LNCaP clone FGC (cell line): ENCODE measurements at places on chromosomes 3 and 15.
A peak's percentile ranks its signal among the peaks of the same experiment; 100 is the strongest.

DNA sequence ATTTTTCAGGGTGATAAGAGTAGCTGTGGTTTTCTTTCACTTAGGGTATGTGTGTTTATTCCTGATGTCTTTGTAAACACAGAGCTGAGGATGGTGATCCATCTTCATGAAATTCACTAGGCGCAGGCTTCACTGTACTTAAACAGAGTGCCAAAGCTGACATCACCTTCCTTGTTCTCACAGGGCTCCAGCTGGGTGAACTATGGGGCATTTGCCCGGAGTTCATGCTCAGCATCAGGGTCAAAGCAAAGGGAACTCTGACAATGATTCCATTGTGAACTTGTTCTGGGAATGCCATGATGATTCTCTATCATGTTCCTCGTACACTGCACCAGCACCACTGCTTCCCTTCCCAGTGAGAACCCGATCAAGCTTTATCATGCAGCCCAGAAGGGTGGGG lies 184.8 kb upstream of the P2RY1 start:
- no peak for DNase-seq

DNA sequence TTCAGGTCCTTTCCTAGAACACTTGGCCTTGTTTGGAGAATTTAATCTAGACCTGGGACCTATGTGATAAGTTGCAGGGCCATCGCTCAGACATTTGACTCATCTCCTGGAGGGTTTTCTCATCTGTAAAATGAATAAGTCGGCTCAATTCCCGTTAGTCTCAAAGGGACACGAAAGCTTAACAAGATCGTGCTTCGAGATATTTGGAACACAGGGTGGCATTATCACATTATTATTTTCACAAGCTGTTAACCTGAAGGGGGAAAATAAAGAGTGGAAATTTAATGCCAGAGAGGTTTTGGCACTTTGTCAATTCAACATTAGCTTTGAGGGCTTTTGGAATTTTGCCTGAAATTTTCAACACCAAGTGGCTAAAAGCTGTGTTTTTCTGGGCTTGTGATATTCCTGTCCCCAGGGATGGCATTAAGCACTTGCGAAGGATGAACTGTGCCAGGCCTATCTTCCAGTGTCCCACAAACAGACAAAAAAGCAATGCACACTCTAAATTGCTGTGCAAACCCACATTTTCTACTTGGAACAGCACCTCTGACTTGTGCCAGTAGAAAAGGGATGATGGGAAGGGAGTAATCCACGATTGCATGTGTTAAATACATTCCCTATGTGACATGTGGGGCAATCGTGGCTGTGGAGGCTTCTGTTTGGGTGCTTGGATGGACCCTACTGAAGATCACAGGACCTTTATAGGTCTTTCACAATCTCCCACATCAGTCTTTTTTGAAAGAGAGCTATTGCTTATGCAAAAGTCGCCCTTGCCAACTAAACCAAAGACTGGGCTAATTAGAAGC lies 478.7 kb downstream of the MFSD1 start:
- DNase-seq = no peak

DNA sequence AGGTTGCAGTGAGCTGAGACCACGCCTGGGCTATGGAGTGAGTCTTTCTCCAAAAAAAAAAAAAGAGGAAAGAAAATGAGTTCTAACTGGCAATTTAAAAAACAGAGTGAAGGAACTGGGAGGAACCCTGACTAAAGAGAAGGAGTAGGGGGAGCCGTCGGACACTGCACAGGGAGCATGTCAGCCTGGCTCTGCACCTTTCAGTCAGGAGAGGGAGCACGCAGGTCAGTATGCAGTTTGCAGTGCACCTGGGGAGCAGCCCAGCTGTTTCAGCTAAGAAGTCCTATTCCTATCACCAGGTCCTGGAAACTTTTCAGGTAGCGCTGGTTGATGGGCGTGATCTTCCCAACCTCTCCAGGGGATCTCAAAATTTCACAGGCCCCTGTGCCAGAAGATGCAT lies 14.9 kb upstream of the ZXDC start:
- no peak for DNase-seq

GRCh38 chr3:172087602-172088580 lies 48.5 kb downstream of the FNDC3B start:
- no peak for DNase-seq

DNA sequence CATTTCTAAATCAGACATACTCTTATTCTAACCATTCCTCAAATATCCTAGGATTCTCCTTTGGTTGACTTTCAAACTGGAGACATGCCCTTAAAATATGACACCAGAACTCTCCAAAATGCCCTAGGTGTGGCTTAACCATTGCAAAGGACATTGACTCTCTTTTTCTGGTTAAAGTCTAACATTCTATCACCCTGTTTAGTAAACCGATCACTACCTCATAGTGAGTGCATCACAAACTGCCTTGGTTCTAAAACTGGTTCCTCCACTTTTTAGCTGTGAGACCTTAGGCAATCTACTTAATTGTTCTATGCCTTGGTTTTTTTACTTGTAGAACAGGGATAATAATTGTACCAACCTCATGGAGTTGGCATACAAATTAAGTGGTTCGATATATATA lies 224.3 kb downstream of the CDIN1 start:
- no peak for DNase-seq

- DNase-seq = no peak
These were observed 619.2 kb downstream of the DIPK2A start for GRCh38 chr3:144590854-144591253.

DNA sequence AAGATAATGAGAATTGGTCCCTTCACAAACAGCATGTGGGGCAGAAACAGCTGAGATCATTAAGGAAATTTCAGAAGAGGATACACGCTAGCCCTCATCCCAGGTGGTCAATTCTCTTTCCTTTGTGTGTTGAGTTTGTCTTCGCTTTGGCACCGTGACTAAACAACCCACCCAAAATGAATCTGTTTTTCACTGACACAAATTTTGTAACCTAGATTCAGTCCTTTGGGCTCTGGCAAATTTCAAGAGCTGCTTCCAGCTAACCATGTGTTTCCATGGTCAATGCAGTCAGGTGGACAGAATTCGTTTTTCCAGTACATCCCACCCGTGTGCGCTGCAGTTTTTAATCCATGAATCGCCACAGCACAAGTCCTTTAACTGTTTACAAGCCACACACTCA lies 435.4 kb downstream of the WDR72 start:
- no peak for DNase-seq

DNA sequence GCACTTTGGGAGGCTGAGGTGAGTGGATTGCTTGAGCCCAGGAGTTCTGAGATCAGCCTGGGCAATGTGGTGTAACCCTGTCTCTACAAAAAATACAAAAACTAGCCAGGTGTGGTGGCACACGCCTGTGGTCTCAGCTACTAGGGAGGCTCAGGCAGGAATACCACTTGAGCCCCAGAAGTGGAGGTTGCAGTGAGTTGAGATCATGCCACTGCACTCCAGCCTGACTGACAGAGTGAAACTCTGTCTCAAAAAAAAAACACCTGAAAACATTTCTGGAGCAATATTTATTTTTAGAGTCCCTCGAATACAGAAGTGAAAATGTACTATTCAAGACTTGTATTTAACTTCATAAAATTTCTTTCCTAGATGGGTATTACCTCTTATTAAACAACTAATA lies 4.6 kb downstream of the SPCS1 start:
- DNase-seq = no peak

- DNase-seq = no peak
These were observed 706 bp downstream of the CAV3 start for GRCh38 chr3:8734137-8734878.

DNA sequence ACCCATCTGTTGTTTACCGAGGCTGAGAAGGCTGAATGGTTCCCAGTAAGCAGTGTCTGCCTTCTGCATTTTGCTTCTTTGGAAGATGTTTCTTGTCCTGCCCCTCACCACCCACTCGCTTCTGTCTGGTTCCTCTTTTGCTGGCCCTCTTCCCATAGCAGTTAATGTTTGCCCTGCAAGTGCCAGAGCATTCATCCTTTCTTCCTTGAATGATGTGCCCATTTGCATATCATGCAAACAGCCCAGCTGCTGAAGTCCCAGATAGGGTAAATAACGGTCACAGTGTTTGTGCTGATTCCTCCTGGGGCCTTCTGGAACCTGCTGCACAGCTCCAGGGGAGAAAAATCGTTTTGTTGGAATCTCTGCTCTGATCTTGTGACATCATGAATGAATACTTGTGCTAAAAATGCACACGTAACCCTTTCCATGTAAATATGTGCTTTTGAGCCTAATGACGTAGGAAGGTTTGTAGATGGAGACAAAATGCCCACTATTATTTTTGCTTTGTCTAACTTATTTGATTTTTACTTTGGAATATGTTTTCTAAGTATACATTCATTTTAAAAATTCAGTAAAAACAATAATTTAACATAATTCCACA lies 381.0 kb downstream of the SOX2 start:
- DNase-seq = no peak

DNA sequence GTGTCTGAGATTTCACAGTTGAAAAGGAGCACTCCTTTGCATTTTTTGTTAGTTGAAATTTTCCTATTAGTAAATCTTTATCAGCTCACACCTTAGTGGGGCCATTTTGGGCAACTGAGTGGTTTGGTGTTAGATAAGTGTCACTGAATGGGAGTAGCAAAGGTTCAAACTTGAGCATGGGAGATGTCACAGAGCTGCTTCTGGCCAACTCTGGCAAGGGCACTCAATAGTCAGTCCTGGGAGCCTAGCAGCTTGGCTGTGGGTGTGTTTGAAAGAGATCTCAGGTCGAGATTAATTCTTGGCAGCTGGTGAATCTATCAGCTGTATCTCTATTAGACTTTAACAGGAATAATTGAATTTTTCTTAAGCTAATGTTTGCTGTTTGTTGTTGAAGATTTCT lies 579.3 kb downstream of the EDEM1 start:
- no peak for DNase-seq

DNA sequence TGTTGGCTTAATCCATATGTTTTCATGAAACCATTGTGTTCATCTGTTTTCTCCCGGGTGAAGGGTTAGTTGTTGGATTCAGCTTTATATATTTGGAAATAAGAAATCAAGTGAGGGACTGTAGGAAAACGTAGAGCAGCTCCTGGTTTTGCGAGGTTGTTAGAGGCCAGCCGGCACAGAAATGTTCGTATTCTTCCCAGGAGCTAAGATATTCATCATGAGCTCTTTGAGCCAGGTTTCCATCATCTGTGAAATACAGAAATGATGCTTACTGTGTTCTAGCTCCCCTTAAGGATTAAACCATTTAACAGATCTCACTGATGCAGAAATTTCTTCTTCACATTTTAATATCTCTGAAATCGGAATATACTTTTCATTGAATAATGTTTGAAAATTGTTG lies 235.5 kb downstream of the PTPRG start:
- DNase-seq = no peak

DNA sequence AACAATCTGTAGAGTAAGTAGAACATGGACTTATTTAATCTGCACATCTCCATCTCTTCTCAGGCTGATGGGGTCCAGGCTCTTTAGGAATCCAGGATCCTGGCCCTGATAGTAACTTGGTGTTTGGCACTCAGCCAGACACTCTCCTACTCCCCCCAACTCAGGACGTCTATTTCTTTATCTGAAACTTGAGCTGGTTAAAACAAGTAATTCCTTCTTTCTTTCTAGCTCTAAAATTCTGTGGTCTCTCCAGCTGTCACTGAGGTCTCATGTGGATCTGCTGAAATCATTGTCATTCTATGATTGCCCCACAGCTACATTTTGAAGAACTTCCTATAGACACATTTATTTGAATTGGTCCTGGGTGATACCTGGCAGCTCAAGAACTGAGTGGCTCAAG lies 59.0 kb downstream of the TP63 start:
- DNase-seq = no peak

- DNase-seq = no peak
These were observed 13.3 kb downstream of the PLXND1 start for GRCh38 chr3:129593230-129593594.

GRCh38 chr3:175287361-175287963 lies 428.3 kb downstream of the NAALADL2 start:
- DNase-seq = no peak

GRCh38 chr15:86645925-86646500 lies 566.3 kb downstream of the AGBL1 start:
- no peak for DNase-seq

DNA sequence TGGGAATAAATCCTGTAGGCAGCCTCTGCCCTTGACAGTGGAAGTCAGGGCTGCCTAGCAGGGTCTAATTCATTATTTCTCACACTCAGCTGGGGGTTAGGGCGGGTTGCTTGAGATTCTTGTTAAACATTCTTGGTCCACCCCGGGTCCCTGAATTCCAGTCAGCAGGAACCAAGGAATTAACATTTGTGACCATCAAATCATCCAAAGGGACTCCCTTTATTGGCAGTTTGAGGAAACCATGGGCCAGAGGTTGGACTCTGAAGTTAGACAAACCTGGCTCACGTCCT lies 122.8 kb downstream of the EEFSEC start:
- no peak for DNase-seq

DNA sequence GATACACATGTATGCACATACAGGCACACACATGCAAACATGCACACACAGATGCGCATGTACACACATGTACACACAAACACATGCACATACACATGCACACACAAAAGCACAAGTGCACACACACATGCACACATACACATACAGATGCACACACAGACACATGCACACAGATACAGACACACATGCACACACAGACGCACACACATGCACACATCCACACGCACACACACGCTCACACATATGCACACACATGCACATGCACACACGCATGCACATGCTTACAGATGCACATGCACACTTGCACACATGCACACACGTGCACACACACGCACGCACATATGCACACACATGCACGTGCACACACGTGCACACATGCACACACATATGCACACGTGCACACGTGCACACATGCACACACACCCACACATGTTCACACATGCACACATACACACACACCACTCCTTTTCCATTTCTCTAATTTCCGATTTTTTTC lies 283.8 kb upstream of the FRG2C start:
- no peak for DNase-seq

GRCh38 chr15:49706805-49707204 lies 86.0 kb downstream of the DTWD1 start:
- DNase-seq = no peak

GRCh38 chr3:182908471-182908870 lies 71.9 kb downstream of the DCUN1D1 start:
- no peak for DNase-seq

GRCh38 chr3:177820683-177821316 lies 623.5 kb upstream of the TBL1XR1 start:
- DNase-seq = no peak

DNA sequence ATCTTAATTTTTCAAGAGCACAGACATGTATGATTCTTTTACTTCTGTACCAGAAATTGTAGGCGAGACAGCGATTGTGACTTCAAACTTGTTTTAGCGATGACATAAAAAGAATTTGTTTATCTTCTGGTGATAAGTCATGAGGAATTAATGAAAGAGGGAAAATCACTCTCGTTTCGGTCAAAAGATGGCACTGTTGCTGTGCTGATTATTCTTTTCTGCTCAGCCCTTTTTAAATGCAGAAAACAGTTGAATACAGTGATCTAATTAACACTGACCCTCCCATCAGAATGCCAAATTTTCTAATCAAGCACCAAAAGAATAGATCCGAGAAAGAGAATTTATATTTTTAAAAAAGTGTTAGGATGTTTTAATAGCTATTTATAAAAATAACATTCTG lies 52.6 kb downstream of the NSUN3 start:
- DNase-seq = peak; percentile 13

- DNase-seq = no peak
These were observed 436.5 kb downstream of the CNTN4 start for GRCh38 chr3:2535206-2535605.
